Thoracic aorta endothelial cell (primary cell): ENCODE measurements at places on chromosomes 16 and 17. TPM values are rescaled to one million over a fixed set of nuclear protein-coding genes. Genes with fewer than 3 reads are reported as not detected.

The CCL7 gene
- 0.29 and 0.53 TPM in 2 replicates for total RNA-seq

The TMEM114 gene
- not detected in 2 replicates for total RNA-seq

The TMEM220 gene
- total RNA-seq, result 1.1 and 2.0 TPM in 2 replicates

The DRC3 gene
- total RNA-seq, result 1.3 and 1.9 TPM in 2 replicates

The EEF2KMT gene
- 10.0 and 14.9 TPM in 2 replicates for total RNA-seq

The WNT9B gene
- not detected in 2 replicates for total RNA-seq

The CDH3 gene
- not detected in 2 replicates for total RNA-seq

The TBC1D28 gene
- not detected in 2 replicates for total RNA-seq

The HBZ gene
- not detected in 2 replicates for total RNA-seq

The KRT24 gene
- not detected in 2 replicates for total RNA-seq
